ENCODE measurements at places on chromosomes 5 and 9.

GRCh38 chr9:115469841-115470240 lies 351.9 kb upstream of the TNC start:
- DNase-seq: no peak

- no peak for DNase-seq
Measured at GRCh38 chr9:123387686-123388085, 31.7 kb downstream of the CRB2 start.

DNA sequence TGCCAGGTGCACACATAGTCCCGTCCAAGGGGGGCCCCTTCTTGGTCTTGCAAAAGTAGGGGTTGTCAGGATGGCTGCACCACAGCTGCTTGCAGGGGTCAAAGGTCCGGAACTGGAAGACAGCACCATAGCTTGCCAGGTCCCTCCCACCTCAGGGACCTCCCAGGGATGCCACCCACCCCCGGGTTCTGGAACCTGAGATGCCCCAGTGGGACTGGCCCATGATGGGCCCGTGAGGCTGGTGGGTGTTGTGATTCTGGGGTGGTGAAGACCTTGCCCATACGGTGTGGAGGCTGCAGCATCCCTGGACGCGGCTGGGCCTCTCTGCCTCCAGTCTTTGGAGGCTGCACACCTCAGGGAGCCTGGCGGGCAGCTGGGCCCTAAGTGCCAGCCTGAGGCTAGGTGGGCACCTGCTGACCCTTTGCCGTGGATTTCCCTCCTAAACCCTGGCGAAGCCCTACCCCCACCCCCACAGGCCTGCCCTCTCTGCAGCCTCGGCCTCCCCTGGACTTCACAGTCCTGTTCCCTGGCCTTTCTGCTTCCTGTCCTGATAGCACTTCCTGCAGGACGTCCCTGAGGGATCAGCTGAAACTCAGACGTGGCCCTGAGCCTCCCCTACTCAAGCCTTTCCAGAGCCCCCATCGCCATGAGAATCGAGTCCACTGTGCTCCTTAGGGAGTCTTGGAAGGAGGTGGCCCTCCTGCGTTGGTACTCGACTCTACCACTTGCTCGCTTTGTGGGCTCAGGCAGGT lies 92.1 kb downstream of the ZNF354C start:
- DNase-seq: no peak

DNA sequence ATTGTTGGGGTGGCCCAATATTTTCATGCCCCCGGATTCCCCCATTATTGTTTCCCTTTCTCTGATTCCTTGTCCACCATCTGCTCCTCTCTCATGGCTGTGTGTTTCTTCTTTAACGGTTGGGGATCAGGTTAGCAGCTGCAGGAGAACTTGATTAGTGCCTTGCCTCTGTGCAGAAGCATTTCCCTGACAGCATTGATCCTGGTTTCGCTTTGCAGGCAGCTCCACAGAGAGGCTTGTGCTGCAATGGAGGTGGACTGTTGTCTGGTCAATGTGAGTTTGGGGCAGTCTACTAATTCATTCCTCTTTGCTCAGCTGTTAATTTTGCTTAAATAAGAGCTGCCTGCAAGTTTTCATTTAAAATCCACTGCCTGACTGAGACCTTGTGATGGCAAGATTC lies 32.5 kb upstream of the SSBP2 start:
- peak; percentile 29 for DNase-seq

GRCh38 chr5:170267431-170268152 lies 30.0 kb downstream of the LCP2 start:
- DNase-seq: peak; percentile 75

GRCh38 chr5:32304622-32305021 lies 8.1 kb downstream of the MTMR12 start:
- no peak for DNase-seq

GRCh38 chr5:137501846-137502406 lies 2.8 kb upstream of the SPOCK1 start:
- DNase-seq: no peak

DNA sequence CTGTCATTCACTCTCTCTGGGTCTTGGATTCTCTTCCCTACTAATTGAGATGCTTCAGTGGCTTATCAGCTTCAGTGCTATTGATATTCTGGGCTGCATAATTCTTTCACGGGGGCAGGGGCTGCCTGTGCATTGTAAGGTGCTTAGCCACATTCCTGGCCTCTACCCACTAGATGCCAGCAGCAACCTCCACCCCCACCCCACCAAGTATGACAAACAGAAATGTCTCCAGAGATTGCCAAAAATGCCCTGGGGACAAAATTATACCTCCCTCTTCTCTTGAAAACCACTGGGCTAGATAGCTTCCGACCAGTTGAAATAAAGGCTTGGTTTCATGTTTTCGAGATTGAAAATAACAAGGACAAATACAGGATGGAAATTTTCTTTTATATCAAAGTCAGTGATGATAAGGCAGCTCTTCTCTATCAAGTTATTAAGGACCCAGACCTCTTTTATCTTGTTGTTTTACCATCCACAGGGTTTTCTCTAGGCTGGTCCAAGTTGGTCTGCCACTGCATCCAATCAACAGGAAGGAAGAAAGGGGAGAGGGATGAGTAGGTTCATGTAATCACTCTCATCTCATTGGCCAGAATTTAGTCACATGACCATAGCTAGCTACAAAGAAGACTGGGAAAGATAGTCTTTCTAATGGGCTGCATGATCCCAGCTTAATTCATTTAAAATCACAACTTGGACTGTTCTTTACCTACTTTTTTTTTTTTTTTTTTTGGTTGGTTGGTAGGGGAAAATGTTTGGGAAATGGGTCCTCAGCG lies 92.1 kb upstream of the RANBP3L start:
- no peak for DNase-seq

- no peak for DNase-seq
Measured at GRCh38 chr9:94183240-94183999, 75.7 kb upstream of the ZNF169 start.

DNA sequence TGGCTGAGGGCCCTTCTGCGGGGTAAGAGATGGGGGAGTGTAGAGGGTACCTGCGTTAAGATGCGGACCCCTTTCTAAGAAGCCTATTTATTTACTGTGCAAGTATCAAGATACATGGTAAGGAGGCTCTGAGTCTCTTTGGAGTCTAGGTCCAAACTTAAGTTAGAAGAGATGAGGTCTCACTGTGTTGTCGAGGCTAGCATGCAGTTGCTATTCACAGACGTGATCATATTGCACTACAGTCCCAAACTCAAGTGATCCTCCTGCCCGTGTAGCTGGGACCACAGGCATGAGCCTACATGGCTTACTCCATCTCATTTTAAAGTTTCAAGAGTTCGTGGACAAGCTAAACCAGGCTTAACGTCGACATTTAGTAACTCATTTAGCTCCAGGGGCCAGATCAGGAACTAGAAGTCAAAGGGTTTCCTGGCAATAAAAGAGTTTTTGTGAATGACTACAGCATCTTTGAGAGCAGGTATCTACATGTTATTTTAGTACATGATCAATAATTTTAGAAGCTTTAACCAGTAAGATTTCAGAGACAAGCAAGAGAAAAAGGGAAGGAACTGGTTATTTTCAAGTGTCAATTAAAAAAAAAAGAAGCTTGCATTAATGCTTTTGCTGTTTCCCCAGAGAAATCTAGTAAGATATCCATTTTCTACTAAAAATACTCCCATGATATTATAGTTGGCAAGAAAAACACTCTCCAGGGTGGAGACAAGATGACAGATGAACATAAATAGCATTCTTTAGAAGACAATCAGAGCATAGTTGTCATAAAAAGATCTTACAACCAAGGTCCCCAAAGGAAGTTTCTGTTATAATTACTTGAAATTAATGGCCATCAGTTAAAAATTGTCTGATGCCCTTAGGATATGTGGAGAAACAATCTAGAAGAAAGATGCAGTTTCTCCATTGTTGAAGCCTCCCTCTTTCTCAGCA lies 141.3 kb downstream of the SCAMP1 start:
- no peak for DNase-seq

GRCh38 chr5:177355868-177356168 lies 1.9 kb upstream of the RGS14 start:
- no peak for DNase-seq

GRCh38 chr5:108639366-108639765 lies 108.3 kb upstream of the FER start:
- no peak for DNase-seq

DNA sequence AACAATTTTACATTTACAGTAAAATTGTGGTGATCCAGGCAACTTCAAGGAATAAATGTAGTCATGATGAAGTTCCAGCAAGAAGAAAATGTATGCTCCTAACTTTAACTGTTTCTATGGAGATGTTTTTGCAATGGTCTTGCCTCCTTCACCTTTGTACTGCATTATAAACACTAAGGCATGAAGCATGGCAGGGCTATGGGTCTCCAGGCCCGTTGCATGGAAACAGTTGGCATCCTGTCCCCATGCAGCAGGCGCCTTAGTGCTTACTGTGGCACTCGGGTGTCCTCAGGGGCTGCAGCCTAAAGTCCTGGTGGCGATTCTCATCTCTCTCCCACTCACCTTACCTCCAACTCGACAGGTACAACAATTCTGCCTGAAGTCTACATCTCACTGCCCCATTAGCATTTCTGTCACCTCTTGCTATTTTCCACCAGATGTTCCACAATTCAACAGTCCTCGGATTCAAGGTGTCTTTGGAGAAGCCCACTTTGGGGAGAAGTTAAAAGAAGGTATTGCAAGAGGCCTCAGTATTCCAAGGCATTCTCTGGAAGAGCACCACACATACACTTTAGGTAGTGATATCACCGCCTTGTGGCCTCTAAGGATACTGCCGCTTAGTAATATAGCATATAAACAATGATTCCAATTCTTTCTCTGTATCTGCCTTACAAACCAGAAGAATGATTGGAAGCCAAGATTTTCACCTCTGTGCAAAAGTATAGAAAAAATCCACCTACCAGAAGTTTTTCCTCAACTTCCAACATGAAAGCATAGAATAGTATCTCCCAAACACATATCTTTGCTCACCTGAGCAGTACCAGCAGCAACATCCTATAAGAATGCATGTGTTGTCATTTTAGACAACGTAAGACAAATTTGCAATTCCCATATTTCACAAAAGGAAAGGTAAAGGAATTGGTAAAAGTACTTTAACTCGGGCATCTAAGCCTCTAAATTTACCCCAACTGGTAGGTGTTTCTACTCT lies 5.1 kb downstream of the LIFR start:
- DNase-seq: peak; percentile 41

- DNase-seq: no peak
Measured at GRCh38 chr5:18037718-18038117, 403.5 kb downstream of the TAF11L14 start.

- DNase-seq: no peak
Measured at GRCh38 chr5:10401498-10401897, 40.2 kb upstream of the ROPN1L start.

- DNase-seq: no peak
Measured at GRCh38 chr5:168609806-168610482, 30.8 kb upstream of the PANK3 start.

DNA sequence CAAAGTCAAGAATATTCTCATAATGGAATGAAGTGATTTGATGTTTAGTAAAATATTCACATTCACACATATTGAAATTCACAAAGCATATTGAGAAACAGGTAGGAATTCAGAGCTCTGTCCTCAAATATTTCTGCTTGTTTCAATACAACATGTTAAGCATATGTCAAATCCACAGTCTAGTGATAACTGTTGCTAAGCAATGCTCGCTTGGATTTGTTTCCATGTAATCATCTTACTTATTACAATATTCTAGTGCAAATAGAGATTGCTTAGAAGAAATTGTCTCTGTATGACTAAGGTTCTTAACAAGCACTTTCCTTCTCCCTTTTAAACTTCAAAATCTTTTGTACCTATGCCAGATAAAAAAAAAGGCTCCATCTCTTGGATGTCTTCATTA lies 995.7 kb downstream of the CDH18 start:
- DNase-seq: no peak

- no peak for DNase-seq
Measured at GRCh38 chr9:72533322-72533721, 11.9 kb downstream of the TMC1 start.

- DNase-seq: no peak
Measured at GRCh38 chr9:87512311-87512710, 14.6 kb downstream of the DAPK1 start.

DNA sequence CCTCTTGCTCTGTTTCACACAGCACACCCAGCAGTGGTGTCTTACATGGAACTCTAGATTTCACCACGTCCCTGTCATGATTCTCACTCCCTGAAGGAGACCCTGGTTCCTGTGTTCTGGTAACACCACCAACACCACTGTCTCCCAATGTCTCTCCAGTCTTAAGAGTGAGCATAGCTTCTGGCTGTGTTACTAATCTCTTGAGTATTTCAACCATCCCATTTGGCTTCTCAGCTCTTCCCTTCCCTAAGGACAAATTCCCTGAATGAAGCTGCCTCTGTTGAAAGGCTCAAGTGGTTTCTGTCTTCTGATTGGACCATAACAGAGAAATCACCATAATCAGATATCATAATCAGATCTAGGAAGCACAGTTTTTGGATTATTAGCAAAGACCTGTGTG lies 311.8 kb downstream of the DNAH5 start:
- DNase-seq: no peak

DNA sequence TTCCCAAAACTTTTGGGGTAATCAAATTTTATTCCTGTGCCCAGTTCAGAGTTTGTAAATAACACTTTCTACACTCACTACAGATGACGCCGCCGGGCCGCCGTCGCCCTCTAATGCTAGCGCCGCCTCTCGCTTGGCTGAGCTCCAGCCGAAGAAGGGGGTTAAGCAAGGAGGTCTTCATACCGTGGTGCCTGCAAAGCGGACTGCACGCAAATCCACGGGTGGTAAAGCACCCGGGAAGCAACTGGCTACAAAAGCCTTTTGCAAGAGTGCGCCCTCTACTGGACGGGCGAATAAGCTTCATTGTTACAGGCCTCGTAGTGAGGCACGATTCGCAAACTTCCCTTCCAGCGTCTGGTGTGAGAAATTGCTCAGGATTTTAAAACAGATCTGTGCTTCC lies 280.4 kb downstream of the MEF2C start:
- no peak for DNase-seq

DNA sequence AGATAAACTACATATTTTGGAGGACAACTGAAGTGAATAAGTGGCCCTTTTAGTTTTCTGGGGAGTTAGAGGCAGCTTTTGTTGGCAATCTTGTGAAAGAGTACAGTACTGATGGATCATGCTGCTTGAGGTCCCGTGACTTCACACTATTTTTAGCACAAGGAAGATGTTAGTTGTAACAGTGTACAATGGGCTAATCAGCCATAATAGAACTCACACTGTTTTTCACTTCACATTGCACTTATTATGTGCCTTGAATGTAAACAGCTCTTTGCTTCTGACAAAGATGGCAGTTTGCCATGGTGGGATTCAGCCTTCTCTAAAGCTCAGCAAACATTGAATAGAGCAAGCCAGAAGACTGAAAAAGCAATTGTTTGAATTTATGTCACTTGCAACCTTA lies 176.7 kb upstream of the ZNF608 start:
- no peak for DNase-seq
